NCI-H524 (cell line): ENCODE measurements at places on chromosomes 4 and X.

DNA sequence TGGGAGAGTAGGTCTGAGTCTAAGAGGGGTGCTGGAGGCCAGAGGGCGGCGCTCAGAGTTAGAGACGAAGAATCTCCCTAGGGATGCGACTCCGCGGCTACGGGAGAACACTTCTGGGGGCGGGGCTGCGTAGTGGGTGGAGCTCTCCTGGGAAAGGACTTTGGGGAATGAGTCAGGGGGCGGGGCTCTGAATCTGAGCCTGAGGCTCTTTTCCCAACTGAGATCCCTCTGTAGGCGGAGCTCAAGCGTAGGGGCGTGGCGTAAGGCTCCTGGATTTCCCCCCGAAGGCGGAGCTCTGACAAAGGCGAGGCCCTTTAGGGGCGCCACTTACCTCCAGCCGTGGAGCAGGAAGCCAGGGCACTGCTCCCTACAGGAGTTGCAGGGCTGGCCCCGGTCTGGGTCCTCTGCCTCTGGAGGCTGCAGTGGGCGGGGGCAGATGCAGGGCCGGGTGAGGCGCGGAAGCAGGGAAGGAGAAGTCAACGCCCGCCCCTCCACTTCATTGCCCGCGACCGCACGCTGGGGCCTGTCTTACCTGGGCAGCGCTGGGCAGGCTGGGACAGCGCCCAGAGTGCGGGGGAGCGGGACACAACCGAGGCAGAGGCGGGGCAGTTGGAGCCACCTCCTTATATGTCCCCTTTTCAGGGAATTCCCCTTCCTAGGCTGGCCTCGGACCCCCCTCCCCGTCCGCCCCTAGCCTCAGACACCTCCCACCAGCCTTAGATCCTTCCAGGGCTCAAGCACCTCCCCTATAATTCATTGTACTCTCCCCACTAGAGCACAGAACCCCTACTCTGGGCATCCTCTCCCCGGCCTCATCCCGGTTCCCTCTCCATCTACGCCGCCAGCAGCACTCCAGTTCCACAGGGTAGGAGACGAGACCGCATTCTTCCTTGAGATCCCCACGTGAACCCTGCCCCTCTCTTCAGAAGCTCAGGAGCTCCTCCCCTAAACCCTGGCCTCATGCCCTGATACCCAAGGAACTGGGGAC is 1.6 kb downstream of the PRICKLE3 start:
- peak; percentile 49 for DNase-seq

GRCh38 chrX:41837270-41837944 is 85.9 kb downstream of the CASK start:
- no peak for DNase-seq

DNA sequence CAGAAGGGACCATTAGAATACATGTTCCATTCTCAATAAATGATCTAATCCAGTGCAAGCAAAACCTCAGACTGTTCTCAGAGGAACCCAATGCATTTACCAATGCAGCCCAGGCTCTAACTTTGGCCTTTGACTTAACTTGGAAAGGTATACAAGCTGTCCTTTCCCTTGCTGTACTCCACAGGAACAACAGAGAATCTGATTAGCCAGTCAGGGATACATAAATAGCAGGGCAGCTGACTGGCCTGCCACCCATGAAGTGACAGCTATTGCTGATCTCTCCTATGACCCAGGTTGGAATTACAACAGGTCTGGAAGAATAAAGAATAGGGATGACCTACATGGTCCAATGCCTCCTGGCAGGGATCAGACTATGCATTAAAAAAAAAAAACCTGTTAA is 14.5 kb upstream of the CT45A1 start:
- no peak for DNase-seq

DNA sequence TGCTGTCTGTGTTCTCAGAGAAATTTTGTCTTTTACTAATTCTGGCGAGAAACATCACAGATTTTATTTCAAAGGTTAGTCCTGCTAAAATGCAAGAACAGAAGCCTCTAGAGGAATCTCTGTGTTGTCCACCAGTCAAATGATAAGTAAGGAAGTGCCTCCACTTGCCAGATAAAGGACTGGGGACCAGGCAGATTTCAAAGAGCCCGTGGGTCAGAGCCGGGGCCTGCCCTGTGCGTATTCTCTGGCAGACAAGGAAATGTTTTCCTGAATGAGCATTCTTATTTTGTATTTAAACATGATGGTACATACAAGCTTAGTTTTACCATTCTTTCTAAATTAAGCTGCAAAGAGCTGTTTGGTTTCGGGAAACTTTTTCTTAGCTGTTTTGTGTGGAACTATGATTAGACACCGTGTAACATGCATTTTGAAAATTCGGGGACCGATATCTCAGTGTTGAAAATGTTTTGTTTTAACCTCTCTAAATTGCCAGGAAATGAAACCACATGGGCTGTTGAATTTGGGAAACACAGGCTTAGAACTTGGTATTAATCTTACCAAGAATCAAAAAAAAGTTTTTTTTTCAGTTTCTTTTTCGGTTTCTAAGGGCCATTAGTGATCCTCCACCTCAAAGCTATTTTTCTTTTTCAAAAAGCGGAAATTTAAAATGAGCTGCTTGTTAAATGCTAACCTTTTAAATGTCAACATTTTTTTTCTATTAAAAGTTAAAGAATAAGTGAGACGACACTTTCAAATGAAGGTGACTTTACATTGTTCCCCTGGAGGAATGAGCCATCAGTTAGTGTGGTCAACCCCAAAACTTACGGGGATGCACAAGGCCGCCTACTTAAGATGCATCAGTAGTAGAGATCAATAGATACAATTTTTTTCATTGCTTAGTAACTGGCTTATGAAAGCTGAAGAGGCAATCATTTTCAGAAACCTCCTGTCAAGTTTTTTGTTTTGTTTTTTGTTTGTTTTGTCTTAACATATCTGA is 89.6 kb upstream of the MTM1 start:
- DNase-seq = no peak

DNA sequence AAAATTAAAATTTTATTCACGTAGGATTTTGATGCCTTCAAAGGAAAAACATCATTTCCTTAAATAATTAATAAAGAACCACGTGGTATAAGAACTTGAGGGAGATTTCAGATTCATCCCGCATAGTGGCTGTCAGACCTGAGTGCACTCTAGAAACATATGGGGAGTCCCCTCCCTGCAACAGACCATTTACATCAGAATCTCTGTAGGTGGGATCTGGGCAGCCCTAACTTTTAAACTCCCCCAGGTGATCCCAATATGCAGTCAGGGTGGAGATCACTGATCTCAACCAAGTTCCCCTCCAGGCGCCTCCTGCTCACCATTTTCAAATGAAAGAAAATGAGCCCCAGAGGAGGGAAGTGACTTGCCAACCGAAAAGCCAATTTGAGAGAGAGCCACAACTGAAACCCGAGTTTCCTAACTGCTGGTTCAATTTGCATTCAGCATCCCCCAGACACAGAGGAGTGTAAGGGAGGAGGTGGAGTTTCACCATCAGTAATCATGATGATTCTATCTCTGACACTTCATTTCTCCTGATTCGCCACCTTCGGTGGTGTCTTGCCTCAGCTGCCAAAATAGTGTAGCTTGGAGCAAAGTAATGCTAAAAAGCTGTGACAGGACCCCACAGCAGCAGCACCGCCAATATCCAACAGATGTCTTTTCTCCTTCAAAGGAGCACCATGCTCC is 11.4 kb downstream of the RNF150 start:
- no peak for DNase-seq

GRCh38 chr4:99945718-99946355 is 581 bp downstream of the DNAJB14 start:
- no peak for DNase-seq

DNA sequence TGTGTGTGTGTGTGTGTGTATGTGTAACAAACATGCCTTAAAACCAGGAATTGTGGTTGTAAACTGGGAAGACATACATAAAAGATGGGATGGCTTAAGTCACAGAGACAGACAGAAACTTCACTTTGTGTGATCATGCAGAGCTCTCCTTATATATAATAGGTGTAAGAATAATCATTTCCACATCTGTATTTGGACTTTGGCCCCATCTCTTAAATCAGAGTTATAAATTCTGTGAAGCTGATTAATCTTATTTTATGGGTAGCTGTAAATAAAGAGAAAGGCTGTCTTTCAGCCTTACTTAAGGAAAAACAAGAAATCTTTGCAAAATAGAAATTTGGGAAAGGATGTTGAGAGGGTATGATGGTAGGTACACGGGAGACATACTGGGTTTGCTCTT is 174.6 kb upstream of the PITX2 start:
- no peak for DNase-seq

DNA sequence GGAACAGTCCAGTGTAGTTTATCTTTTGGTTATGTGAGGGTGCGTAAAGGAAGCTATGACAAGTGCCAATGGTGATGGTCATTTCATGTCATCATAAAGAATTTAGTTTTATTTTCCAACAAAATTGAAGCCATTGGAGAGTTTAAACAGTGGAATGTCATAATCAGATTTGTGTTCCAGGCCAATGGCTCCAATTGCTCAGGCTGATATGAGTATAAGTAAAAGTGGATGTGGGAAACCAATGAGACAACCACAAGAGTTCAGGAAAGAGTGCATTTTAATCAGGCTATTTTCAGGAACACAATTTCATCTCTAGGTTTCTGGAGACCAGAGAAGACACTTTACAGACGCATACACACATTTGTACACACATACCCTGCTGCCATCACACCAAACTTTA is 20.7 kb downstream of the SPANXC start:
- no peak for DNase-seq

- peak; percentile 25 for DNase-seq
These were observed 104.2 kb downstream of the AFF1 start for GRCh38 chr4:87038837-87039615.

DNA sequence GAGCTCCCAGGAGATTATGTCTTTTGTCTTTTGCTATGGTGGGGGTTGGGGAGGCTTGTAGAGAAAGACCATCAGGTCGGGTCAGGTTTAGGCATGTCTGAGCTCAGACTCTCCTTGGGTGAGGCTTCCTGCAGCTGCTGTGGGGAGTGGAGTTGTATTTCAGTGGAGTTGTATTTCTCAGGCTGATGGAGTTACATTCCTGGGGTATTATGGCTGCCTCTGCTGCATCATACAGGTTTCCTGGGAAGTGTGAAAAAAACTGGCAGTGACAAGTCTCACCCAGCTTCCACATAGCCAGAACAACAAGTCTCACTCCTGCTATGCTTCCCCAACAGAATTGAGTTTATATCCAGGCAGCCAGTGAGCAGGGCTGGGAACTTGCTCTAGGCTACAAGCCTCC is 119.3 kb downstream of the VSIG4 start:
- DNase-seq = no peak

DNA sequence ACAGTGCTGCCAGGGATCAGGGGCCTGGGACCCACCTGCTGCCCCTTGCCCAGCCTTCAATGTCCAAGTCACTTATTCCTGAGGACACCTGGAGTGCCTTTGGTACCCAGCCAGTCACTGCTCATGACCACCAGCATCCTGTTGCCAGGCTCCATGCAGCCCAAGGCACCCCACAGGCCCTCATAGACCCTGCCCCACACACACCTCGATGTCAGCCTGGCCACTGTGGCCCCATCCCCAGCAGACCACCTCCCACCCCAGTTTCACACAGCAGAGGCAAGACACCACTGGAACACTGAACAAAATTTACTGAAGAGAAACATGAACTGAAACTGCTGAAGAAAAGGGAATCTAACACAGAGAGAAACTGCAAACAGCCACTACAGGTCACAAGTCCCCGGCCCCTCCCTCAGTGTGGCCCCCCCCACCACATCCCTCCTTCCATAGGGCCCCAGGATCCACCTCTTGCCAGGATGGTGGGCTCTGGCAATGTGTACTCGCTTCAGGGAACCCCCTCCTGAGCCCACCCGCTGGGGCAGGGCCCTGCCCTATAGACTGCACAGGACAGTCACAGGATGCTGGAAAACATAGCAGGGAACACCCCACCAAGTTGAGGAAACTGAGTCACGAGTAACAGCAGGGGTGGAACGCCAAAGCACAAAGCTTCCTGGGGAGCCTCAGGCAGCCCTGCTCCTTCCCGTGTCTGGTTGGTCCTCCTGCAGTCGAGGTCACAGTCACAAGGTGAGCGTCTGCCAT is 5.2 kb downstream of the PNMA5 start:
- DNase-seq = no peak

DNA sequence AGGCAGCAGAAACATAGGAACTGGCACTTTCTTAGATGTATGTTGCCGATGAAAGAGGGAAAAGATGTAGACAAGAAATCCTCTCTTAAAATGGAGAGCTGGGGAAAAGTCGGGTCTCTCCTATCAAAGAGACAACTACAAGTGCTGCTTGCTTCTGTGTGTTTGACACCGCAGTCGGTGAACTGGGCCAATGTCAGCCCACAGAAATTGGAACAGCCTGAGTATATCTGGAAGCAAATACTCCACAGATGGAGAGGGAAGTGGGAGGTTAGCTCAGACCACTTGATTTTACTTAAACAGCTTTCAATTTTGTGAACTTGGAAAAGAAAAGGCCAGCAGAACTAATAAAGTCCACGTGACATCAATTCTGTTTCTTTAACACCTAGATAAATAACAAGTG is 230.9 kb upstream of the FAT1 start:
- DNase-seq = no peak

GRCh38 chr4:146333187-146333894 is 119.0 kb downstream of the REELD1 start:
- DNase-seq = no peak
